ENCODE measurements at places on chromosomes 3 and 15.

GRCh38 chr3:43335799-43336198 lies 49.5 kb downstream of the SNRK start:
- no peak for DNase-seq

DNA sequence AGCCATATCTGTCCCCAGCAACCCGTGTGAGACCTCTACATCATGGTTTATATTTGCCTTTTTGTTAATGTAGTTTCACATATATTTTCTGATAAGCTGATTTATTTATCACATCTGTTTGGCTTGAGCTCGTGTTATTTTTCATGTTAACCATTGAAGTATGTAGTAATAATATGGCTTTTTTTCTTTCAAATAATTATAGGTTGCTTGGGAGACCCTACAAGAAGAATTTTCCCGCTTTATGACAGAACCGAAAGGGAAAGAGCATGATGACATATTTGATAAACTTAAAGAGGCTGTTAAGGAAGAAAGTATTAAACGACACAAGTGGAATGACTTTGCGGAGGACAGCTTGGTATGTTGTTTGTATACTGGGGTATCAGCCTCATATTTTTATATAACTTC lies 63.9 kb downstream of the OPA1 start:
- no peak for DNase-seq

DNA sequence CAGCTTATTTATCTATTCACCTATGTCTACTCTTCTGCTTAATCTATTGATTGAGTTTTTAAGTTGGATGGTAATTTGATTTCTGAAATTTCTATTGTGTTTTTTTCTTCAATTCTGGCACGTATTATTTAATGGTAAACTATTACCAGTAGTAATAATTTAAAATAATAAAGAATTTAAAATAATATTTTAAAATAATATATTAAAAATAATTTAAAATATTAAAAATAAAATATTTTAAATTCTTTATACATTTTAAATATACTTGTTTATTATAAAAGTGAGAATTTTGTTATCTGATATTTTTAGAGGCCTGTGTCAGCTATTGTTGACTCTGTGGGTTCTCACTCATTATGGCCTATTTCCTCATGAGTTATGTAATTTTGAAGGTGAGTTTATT lies 100.7 kb upstream of the SPATA16 start:
- no peak for DNase-seq

DNA sequence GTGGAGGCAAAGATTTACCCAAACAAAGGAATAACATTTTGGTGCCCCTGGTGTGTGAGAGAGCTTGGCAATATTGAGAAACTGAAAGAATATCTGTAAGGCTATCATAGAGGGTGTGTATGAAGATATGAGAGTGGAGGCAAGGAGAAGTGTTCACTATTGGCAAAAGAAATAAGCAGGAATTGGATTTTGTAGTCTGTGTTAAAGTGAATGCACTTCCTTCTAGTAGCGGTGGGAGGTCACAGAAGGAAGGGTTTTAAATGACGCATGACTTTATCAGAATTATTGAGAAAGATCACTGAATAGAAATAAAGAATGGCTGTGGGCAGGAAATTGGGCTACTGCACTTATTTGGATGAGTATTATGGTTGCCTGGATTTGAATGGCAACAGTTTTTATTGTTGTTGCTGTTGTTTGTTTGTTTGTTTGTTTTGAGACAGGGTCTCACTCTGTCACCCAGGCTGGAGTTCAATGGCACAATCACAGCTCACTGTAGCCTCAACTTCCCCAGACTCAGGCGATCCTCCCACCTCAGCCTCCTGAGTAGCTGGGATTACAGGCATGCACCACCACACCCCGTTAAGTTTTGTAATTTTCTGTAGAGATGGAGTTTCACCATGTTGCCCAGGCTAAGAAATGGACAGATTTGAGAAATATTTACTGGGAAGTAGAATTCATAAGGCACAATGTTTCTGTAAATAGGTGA lies 16.3 kb downstream of the MME start:
- no peak for DNase-seq

DNA sequence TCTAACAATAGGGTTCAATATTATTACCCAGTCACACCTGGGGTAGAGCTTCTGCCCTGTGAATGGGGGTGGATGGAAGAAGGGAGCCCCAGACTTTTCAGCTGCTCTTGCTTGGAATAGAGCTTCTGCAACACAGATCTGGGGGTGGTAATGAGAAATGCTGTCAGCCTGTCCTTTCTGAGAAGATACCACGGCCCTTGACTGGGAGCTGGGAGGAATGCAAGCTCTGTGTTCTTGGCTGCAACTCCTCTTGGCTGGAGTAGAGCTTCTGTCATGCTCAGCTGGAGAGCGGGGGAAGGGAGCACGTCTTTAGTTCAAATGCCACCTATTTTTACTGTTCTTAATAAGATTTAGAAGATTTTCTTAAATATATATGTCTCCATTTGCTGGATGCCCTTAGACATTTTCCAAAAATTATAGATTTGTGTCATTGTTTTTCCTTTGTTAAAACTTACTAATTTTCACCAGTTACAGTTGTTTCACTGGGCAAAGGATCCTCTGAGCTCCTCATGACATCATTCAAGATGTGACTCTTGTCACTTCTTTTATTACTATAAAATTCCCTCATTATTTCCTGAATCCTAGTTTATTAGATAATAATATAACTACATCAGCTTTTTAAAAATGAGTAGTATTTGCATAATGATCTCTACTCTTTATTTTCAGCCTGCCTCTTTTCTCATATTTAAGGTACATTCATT lies 180.0 kb upstream of the TGFBR2 start:
- no peak for DNase-seq

DNA sequence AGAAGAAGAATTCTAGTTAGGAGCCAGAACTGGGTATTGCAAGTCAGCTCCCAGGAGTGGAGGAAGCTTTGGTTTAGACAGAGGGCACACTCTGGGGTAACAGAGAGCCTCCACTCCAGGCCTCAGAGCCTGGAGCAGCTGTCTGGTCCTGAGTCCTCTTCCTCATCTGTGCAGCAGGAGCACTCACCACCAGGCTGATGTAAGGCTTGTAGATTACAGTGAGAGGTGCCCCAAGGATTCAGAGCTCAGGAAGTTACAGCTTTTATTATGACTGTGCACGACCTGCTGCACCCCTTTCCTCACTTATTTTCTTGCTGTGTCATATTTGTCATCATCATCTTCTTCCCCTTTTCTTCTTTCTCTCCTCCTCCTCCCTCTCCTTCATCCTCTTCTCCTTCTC lies 210.4 kb downstream of the ATP10A start:
- no peak for DNase-seq

- DNase-seq, result no peak
These were observed 213.6 kb downstream of the FEZF2 start for GRCh38 chr3:62159709-62160092.

GRCh38 chr3:43152649-43153048 lies 46.8 kb upstream of the POMGNT2 start:
- DNase-seq, result no peak

- peak; percentile 56 for DNase-seq
These were observed 43.1 kb upstream of the LIMD1 start for GRCh38 chr3:45551214-45552010.

GRCh38 chr3:146895026-146895749 lies 290.0 kb upstream of the PLSCR5 start:
- DNase-seq, result no peak

DNA sequence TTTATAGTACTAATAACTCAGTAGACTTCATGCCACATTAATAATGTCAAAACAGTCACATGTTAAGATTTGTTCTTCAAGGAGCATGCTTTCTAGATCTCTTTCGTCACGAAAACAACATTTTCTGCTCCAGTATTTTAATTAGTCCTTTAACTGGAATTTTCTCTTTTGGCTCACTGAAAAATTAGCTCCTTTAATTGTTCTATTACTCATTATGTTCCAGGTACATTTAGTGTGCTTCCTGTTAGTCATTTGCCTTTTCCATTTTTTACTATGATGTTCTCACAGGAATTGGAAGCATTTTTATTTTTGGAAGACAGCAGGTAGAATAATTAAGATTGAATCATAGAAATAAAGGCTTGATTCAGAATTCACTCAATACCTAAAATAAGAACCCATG lies 111.2 kb downstream of the SLC9A9 start:
- peak; percentile 26 for DNase-seq

- DNase-seq, result no peak
These were observed 44.9 kb downstream of the CPN2 start for GRCh38 chr3:194306109-194306686.

DNA sequence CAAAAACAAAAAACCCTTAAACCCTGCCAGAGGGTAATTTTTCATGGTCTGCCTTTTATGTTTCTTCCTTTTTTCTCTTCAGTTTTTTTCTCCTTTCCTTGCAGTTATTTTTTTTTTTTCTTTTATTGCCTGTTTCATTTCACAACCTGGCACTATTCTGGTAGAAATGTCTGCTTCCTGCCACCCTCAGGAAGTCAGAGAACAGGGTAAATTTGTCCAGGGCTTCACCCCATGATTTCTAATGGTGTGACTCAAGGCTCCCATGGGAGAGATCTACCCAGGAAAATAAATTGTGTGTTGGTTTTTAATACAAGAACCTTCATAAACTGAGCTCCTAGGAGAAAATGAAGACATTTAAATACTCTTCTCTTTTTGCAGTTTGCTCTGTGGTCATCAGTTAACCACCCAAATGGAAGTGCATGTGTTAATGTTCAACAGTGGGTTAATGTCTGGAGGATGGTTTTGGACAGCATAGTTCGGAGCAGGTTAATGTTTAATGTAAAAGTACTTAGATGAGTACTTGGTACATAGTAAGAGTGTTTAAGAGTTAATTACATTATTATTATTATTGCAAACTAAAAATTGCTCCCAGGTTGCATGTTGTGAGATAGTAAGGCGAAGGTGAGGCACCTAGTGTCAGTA lies 45.9 kb downstream of the CGNL1 start:
- DNase-seq, result no peak

DNA sequence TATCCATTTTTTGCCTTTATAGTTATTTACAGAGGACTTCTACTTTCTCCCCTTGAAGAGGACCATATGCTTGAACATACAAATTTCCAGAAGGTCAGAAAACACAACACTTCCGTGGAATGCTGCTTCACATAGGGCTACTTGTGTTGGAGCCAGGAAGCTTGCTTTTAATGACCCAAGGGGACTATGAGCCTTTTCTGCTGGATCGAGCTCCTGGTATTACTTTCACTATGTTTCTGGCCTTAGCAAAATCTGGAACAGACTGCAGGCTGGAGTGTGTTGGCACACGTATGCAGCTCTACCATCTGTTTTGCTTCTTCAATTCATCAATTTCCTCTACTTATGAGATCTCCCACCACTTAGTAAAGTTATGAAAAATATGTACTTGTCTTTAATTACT lies 69.3 kb upstream of the CBLB start:
- no peak for DNase-seq

DNA sequence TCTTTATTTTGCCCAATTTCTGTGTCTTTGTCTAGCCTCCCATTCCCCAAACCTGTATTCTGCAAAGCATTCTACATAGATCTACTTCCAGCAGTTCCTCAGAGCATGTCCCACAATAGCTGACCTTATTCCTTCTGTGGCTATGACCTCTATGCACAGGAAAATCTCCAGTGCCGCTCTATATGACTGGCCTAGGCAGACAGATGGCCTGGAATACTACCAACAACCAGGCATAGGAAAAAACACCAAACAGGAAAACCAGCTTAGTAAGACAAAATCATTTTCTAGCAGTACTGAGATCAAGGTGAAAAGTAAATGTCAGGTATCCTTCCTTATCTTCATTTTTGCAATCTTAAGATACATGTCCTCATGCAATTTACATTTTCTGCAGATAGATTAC lies 1115.0 kb downstream of the IGSF11 start:
- no peak for DNase-seq

DNA sequence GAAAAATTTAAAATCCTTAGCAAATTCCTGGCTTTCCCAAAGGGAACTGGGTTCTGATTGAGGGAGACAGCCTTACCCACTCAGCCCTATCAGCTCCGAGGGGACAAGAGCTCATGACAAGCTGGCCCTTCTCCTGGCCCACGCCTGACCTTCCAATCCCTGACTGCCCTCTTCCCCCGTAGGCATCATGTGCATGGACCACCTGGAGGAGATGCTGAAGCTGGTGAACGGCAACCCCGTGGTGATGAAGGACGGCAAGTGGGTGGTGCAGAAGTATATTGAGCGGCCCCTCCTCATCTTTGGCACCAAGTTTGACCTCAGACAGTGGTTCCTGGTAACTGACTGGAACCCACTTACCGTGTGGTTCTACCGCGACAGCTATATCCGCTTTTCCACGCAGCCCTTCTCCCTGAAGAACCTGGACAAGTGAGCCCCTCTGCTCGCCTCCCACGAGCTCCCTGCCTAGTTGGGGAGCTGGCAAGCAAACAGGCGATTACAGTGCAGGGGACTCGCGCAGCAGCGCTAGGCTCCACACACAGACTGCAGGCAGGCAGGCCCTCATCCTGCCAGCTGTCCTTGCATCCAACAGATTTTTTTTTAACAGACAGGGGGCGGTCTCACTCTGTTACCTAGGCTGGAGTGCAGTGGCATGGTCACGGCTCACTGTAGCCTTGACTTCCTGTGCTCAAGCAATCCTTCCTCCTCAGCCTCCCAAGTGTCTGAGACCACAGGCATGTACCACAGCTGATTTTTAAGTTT lies 16.8 kb downstream of the RPUSD3 start:
- DNase-seq, result no peak

DNA sequence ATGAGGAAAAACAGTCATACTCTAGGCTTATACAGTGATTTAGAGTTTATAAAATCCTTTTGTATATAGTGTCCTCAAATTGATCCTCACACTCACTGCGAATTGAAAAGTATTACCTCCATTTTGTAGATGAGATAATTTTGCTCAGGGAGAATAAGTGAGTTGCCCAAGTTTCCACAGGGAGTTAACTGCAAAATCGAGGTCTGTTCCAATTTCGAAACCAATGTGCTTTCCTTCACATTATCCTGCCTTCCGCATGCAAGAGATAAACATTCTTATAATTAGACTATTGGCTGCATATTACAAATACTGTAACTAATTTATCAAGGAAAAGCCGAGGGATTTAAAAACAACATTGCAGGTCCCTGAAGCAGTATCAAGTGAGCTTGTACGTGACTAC lies 667.0 kb downstream of the SQOR start:
- no peak for DNase-seq

DNA sequence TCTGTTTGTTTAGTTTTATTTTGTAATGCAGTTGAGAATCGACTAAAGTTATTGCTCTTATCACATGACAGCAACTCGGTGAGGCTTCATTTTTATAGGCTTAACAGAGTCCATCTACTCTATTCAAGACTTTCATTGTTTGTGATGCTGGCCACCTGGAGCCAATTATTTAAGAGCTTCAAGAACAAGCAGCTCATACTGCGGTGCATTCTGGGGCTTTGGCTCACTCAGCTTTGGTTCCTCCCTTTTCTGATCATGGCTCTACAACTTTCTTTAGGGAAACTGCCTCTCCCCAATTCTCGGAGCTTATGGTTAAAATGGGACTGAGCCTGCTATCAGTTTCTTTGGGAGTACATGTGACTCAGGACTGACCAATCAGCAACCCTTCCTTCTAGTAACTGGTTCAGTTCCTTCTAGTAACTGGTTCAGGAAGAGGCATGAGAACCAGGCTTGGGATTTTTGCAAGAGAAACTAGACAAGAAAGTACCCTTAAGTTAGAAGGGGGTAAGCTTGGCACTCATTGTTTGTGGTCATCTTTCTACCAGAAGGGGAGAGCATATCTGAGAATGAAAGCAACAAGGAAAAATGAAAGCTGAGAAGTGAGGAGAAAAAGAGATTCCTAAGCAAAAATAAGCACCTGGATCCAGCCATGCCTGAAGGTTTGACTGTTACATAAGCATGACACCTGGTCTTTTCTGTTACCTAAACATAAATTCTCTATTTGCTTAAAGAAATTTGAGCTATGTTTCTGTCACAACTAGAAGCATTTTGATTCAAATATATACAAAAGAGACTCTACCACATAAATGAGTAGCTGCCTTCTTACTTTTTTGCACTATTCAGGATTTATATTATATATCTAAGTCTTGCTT lies 24.1 kb upstream of the ARHGEF3 start:
- DNase-seq, result no peak

- no peak for DNase-seq
These were observed 4.0 kb downstream of the PSMD6 start for GRCh38 chr3:64019271-64019670.

All from keratinocyte (primary cell).